ENCODE measurements at places on chromosomes 16 and 17.
A peak's percentile ranks its signal among the peaks of the same experiment; 100 is the strongest.

- DNase-seq: peak; percentile 55
Observed at GRCh38 chr17:57735707-57736106, 9.4 kb downstream of the CCDC182 start.

DNA sequence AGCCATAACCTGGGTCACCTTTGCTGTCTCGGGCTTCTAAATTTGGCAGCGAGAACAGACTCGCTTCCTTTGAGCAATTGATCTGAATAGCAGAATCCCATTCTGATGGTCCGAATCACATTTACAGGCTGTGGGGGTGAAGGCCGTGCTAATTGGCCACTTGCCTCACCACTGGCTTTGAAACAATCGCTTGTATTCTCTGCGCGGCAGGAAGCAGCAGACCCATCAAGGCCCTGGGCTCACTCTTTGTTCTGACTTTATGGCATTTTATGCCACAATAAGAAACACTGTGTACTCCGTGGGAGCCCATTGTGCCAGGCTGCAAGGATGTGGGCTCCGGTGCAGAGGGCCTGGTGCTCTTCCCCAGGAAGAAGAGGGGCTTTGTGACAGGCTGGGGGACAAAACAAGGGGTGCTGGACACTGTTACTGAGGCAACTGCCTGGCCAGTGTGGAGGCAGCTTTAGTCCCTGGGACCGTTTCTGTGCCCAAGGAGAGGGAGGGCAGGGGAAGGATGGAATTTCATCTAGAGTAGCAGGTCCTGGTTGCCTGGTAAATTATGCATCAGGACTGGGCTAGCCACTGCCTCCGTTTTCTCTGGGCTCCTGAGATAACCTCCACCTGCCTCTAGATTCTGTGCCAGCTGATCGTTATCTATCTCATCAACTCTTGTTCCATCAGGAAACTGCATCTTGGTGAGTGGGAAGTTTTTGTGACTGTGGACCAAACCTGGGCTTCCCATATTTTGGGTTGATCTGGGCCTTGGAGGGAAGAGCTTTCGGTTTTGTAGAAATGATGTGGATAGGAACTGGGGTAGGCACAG, 78.5 kb downstream of the MRC2 start:
- peak; percentile 74 for DNase-seq

- no peak for DNase-seq
Observed at GRCh38 chr17:4054446-4054845, 88.4 kb downstream of the ZZEF1 start.

DNA sequence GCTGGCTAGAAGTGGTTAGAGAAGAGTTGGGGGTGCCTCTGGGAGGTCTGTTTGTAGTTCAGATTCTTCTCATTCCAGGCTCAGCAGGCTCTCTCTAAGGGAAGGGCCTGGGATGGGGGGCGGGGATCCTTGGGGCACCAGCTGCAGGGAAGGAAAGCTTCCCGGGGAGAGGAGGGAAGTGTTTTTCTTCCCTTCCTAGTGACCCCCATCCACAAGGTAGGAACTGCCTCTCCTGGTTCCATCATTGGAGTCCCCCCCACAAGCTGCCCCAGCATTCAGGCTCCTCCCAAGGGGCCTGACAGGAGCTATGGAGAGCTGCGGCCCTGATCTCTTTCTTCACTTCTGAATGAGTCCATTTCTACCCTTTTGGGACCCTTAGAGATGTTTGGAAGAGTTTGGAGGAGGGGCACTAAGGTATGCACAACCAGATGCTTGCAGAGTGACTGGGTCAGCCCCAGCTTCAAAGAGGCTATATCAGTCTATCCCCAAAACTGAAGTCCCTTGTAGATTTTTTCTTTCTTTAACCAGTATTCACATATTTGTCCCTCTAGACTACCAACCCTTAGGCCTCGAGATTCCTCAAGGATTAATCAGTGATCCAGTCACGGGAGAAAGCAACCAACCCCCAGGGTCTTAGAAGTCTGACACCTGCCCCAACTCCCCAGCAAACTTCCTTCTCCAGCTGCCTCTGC, 13.9 kb upstream of the FZD2 start:
- peak; percentile 90 for DNase-seq

DNA sequence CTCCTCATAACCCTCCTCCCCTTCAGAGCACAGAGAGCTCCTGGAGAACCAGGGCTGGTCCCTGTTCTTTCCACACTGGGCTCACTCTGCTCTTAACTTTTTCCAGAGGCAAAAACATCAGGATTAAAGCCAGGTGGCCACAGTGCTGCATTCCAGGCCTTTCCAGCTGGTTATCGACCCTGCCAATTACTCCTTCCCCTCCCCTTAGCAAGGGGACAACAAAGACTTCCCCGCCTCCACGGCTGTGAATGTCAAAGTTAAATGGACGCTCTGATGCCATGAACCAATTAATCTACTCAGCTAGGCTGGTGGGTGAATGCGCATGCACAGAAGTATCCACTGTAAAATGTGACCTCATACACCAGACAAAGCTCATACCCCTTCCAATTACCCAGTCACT, 23.1 kb downstream of the ACLY start:
- DNase-seq: no peak

DNA sequence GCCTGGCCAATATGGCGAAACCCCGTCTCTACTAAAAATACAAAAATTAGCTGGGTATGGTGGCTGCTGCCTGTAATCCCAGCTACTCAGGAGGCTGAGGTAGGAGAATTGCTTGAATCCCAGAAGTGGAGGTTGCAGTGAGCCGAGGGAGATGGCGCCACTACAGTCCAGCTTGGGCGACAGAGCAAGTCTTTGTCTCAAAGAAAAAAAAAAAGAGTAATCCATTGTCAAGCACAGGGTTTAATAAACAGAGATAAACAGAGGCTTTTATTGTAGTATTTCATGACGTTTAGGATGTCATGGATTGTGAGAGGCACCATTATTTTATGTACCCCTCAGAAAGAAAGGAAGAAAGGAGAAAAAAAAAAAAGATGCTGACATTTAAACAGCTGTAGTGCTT, 75.2 kb upstream of the RNU2-1 start:
- no peak for DNase-seq

GRCh38 chr16:85005285-85006069, 5.9 kb downstream of the ZDHHC7 start:
- DNase-seq: no peak

GRCh38 chr16:87252269-87252970, 64.8 kb downstream of the C16orf95 start:
- DNase-seq: no peak

DNA sequence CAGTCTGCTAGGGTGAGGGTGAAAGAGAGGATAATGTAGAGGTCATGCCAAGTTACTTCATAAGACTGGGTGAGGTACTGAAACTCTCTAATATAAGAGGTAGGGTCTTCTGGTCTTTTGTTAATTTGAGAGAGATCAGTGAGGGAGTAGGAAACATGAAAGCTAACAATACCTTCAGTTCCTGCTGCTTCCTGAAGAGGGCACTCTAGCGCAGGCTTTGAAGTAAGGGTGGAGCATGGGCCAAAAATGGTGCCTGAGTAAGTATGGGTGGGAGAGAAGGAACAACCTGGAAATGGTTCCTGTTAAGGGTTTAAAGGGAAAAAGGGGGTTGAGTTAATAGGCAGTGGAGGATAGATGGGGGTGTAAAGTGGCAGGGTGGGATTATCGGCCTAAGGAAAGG, 2449.5 kb downstream of the TP53TG3F start:
- DNase-seq: no peak

DNA sequence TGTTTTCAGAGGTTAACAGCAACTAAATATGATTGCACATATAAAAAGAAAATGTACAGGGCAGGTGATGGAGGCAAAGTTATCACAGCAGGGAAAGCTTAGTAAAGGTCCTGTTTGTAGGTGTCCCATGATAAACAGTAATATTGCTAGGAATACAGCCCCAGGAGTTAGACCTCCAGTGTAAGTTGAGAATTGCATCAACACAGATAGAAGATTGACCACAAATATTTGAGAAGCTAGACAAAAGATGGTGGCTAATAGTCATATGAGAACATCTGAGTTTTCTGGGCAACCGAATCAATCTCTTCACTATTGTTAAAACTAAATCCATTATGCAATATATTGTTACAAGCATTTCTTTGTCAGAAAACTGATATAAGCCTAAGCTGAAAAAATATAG, 152.6 kb downstream of the CDH11 start:
- no peak for DNase-seq

DNA sequence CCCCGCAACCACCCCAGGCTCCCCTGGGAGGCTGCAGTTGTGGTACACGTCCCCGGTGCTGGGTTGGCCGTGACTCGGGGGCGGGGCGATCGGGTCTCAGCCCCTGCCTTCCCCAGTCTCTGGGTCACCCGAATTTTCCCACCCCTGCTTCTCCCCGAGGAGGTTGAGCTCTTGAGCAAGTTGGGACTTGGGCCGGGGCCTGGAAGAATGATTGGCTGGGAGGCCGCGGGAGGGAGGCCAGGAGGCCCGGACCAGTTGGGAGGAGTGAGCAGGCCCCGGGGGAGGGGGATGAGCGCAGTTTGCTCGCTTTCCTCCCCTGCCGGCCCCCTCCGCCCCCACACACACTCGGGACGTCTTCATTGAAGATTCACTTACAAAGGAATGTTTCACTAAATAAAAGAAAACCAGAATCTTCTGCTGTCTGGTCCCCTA, 4.5 kb upstream of the HEXIM1 start:
- DNase-seq: peak; percentile 55

GRCh38 chr17:74808714-74809430, 32.7 kb upstream of the NAT9 start:
- DNase-seq: no peak

DNA sequence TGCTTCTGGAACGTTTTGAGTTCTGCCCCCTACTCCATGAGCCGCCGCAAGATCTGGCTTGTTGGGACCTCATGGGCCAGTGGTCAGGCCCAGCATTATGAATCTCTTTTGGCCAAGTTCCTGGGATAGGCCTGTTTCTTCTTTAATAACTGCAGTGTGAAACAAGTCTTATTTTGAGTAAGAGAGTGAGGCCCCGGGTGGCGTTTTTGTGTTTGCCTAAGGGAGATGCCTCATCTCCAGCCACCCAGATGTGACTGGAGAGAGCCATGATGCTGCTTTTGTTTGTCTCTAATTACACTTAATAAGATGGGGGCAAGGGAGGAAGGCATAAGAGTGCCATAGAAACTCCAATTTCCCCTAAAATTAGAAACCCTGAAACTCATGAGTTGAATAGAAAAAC, 39.8 kb downstream of the KSR1 start:
- no peak for DNase-seq

GRCh38 chr17:4043862-4044261, 79.6 kb upstream of the ATP2A3 start:
- DNase-seq: no peak

- DNase-seq: no peak
Observed at GRCh38 chr16:15601212-15601879, 41.6 kb downstream of the MARF1 start.

DNA sequence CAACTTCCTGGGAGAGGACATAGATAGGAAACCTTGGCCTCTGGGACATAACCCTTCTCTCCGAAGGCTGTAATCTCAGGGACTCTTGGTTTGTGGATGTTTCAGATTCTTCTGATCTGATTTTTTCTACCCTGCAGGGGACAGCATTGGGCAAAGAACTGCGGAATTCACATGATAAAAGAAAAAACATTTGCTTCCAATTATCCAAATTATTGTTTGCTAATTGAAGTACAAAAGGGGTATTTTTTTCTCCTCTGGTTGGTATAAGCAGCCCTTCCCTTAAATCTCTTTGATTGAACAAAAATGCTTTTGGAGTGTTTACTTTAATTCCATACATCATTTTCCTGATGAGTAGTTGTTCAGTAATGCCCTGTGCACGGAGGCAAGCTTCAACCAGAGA, 251.7 kb upstream of the IRX3 start:
- peak; percentile 6 for DNase-seq

DNA sequence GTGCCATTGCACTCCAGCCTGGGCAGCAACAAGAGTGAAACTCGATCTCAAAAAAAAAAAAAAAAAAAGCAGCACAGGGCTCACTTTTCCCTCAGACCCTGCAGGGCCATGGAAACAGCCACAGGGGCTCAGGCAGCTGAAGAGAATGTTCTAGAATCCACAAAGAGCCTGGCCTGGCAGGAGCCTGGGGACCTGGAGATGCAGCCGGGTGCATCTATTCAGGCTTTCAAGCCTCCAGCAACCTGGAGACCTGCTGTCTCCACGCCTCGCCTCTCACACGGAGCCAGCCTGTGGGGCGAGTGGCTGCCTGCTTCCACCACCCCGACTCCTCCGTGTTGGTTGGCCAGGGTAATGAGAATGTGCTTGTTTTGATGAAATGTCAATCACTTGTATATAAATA, 44.0 kb upstream of the MEAK7 start:
- DNase-seq: no peak

DNA sequence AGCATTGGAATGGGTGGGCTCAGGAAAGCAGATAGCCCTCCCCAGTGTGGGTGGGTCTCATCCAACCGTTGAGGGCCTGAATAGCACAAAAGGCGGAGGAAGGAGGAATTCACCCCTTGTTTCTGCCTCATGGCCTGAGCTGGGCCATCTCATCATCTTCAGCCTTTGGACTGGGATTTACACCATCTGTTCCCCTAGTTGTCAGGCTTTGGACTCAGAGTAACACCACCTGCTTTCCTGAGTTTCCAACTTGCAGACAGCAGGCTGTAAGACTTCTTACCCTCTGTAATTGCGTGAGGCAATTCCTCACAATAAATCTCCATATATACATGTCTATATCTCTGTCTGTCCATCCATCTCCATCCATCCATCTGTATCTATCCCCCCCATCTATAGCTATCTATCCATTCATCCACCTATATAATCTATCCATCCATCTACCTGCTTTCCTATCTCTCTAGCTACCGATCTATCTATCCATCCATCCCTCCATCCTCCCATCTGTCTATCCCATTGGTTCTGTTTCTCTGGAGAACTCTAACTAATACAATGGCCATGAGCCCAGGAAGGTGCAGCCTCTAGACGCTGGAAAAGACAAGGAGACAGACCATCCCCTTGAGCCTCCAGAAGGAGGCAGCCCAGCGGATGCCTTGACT, 21.3 kb downstream of the DNAH17 start:
- DNase-seq: no peak

GRCh38 chr16:60142619-60143347, 1408.7 kb upstream of the GOT2 start:
- no peak for DNase-seq

- DNase-seq: no peak
Observed at GRCh38 chr16:87421003-87421912, 29.1 kb downstream of the MAP1LC3B start.

DNA sequence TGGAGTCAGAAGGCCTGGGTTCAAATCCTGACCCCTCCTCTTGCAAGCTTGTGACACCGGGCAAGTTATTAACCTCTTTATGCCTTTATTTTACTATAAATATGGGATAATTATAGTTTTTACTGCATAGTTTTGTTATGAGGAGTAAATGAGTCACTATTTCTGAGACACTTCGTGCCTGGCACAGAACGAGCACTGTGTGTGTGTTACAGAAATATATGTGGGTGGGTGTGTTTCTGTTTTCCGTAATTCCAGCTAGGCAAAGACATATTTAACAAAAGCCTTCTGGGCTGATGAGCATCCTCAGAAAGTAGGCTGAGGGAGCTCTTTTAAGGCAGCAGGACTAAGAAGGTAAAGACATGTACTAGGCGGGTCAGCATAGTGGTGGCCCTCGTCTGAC, 417.9 kb downstream of the MAF start:
- no peak for DNase-seq

GRCh38 chr17:969811-970355, 9.7 kb downstream of the NXN start:
- DNase-seq: peak; percentile 12
